ENCODE measurements at places on chromosomes 6 and 20.

DNA sequence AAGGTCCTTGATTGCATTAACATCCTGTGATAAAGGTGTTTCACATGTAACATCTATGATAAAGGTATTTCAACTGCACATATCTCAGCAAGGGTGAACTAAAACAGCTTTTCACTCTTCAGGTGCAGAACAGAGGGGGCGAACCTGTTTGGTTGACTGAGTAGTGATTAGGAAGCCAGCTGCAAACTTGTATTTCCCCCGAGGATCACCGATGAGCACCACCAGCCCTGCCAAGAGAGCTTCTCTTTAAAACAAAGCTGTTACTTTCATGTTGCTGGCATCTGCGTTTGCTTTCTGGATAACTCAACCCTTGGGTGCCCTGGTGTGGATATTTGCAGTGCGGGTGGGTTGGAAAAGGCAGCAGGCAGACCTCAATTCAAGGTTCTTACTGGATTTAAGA lies 39.6 kb downstream of the JAG1 start:
- DNase-seq, result no peak

DNA sequence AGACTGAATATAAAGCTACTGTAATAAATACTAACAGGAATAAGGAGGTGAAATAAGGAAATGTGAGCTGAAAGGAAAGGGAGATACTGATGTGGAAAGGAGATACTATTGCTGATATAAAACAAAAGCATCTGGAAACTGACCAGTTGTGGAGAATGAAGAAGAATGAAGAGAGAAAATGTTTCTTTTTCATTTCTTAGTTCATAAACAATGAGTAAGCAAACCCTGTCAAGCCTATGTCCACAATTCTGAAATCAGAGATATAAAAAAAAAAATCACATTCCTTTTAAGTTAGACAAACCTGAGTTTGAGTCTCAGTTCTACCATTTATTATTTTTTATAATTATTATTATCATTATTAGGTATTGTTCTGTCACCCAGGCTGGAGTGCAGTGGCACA lies 121.6 kb upstream of the GJE1 start:
- no peak for DNase-seq

- no peak for DNase-seq
These were observed 54.0 kb upstream of the EYA4 start for GRCh38 chr6:133187114-133187513.

DNA sequence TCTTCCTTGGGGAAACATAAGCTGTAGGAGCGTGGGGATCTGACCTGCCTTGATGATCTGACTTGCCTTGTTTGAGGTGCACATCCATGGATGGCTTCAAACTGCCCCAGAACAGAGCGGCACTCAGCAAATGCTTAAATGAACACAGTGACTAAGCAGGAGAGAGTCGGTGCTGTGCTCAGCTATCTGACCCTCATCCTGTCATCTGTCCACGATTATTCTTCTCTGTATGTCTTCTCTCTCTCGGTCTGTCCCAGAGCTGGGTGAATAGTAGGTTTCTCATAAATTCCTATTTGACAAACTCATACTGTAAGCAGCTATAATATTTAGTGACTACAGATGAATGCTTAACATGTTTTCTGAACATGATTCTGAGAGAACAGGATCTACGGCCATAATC lies 37.3 kb downstream of the TRAM2 start:
- DNase-seq, result no peak

- DNase-seq, result no peak
These were observed 27.8 kb downstream of the CASS4 start for GRCh38 chr20:56439771-56440291.

GRCh38 chr20:32478576-32478975 lies 106.6 kb downstream of the NOL4L start:
- no peak for DNase-seq

DNA sequence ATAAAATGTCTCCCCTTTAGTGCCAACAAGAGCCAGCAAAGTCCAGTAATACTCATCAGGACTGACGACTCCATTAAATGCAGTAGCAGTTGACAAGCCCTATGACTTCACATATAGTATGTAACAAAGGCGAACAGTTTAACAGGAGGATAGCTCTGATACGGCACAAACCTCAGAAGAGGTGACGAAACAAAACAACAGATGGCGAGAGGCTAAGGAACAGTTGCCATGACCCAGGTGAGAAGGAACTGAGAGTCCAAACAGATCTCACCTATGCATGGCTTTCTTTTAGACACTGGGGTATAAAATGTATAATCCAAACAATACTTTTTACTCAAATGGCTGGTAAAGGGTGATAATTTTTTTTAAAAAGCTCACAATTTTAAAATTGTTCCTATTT lies 37.1 kb downstream of the SYNE1 start:
- DNase-seq, result no peak

GRCh38 chr6:93453956-93454355 lies 34.6 kb upstream of the EPHA7 start:
- DNase-seq, result no peak

DNA sequence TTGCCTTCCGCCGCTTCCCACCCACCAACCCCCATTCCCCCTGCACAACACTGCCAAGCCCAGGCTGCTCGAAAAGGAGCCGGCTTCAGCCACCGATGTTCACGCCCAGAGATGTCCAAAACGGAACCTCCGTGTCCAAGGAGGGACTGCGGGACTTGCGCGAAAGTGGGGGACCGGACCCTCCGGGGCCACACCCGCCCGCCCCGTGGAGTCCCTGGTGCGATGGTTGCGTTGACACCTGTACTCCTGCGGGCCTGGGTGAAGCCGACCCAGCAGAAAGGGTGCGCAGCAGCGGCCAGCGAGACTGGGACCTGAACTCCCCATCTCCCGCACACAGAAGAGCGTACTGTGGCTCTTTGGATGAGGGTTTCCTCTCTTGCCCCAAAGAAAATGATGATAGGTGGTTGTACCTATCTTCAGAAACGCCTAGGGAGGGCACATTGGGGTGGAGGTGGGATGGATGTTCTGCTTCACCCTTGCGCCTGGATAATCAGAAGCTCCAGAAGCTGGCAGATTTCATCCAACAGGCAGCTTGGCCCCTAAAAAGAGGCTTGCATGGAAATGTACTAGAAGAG lies 1.9 kb upstream of the VGLL2 start:
- DNase-seq, result no peak

GRCh38 chr20:52974179-52974594 lies 2.0 kb downstream of the TSHZ2 start:
- no peak for DNase-seq

GRCh38 chr20:50487397-50487796 lies 22.8 kb upstream of the PTPN1 start:
- DNase-seq, result no peak

- DNase-seq, result no peak
These were observed 50.5 kb downstream of the PCNA start for GRCh38 chr20:5069141-5069806.

DNA sequence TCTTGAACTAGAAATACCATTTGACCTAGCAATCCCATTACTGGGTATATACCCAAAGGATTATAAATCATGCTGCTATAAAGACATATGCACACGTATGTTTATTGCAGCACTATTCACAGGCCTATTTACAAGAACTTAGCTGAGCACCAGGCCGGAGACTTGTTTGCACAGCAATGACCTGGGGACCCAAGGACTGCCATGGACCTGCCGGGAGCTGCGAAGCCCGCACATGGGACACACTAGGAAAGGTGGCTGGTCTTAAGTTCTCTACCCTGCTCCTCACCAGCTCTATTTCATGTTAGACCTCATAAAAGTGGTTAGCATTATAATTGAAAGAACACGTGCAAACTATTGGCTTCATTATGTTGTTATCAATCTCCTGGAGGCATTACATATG lies 70.4 kb upstream of the CST7 start:
- DNase-seq, result no peak

DNA sequence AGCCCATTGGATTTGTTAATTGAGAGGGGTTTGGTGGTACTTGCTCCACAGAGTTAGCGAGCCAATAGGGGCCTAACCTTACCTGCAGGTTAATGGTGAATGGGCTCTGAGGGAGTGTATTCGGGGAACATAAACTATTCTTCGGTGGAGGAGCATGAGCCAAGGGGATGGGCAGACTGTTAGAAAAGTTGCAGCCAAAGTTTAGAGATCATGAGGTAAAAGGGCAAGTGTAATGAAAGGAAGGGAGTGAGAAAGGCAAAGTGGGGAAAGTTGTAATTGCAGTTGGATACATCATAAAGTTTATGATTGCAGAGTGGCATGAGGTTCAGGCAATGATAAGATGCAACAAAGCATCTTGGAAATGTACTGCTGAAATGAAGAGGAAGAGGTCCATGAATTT lies 142.1 kb upstream of the TBX18 start:
- DNase-seq, result no peak

GRCh38 chr6:133288662-133289061 lies 47.5 kb downstream of the EYA4 start:
- no peak for DNase-seq

GRCh38 chr6:139591075-139591865 lies 216.8 kb upstream of the CITED2 start:
- DNase-seq, result no peak

GRCh38 chr6:54107470-54108090 lies 3.7 kb upstream of the MLIP start:
- no peak for DNase-seq

DNA sequence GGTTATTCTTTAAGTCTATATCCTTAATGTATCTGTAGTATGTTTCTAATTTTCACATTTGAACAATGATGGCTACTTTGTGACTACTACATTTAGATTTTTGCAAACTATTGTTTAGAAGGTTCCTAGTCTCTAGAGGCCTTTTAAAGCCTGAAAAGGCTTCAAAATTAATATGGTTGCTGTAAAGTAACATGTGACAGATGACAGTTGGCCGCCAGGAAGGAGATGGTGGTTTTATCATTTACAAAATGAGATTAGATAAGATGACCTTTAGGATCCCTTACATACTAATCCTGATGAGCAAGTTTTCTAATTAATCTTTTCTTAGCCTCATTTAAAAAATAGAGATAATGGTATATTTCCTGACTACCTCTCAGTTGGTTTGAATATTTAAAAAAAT lies 18.8 kb downstream of the SCAF8 start:
- DNase-seq, result no peak

- DNase-seq, result no peak
These were observed 197.0 kb downstream of the DLL1 start for GRCh38 chr6:170093658-170094596.

DNA sequence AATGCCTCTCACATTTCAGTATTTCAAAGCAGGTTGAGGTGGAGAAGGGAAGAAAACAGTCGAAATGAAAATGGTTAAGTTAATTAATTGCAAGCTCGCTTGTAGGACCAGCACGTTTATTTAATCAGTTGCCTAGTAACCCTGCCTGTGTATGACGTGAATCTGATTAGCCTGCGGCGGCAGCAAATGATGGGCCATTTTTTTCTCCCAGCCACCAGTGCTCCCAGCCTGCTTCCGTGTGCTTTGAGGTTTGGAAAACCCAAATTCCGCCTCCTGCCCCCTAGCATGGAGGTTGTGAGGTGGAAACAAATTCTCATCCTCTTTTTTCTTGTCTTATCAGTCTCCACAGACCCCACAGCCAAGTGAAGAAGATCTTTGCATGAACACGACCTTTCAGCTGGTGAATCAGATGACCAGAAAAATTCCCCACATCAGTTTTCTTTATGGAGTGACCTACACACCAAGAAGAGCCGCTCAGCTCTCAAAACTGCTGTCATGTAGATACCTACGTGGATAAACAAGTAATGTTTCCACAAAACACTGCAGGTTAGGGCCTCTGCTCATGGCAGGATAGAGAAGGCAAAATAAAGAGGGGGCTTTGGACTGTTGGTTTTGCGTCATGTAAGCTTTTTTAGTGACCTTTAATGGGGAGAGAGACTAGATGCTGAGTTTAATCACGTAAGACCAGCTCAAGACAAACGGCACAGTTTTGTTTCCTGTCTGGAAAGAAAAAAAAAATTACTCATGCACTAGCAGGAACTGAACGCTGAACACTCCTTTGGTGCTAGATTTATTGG lies 572.9 kb upstream of the NOX3 start:
- peak; percentile 21 for DNase-seq

DNA sequence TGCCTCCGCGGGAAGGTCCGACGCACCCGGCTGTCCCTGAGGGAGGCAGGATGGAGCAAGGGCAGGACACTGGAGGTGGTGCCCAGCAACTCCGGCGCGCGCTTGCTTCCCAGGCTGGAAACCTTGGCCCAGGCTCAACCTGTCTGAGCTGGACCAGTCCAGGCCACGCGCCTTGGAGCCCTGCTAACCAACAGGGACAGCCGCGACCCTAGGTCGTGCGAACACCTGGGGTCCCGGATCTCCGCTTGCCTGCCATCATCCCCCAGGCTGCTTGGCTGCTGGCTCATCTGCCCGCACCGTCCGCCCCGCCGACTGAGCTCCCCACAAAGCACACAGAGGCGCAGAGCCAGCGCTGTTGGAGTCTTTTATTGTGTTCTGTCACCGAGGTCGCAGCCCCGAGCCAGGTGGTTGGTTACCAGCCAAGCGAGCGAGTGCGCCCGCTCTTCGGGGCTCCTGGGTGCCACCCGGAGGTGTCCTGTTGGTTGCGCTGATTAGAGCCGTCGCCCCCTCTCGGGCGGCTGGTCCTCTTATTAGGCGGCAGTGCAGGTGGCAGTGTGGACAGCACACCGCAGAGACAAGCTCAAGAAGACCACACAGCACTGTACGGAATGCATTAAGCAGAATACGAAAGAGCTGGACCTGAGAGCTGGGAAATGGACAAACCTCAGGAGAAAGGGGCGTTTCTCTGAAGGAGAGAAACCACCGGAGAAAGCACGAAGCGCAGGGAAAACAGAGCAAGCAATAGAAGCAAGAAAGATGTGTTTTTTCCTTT lies 3.8 kb downstream of the COL12A1 start:
- peak; percentile 53 for DNase-seq

GRCh38 chr6:95231416-95231815 lies 345.9 kb upstream of the MANEA start:
- no peak for DNase-seq

DNA sequence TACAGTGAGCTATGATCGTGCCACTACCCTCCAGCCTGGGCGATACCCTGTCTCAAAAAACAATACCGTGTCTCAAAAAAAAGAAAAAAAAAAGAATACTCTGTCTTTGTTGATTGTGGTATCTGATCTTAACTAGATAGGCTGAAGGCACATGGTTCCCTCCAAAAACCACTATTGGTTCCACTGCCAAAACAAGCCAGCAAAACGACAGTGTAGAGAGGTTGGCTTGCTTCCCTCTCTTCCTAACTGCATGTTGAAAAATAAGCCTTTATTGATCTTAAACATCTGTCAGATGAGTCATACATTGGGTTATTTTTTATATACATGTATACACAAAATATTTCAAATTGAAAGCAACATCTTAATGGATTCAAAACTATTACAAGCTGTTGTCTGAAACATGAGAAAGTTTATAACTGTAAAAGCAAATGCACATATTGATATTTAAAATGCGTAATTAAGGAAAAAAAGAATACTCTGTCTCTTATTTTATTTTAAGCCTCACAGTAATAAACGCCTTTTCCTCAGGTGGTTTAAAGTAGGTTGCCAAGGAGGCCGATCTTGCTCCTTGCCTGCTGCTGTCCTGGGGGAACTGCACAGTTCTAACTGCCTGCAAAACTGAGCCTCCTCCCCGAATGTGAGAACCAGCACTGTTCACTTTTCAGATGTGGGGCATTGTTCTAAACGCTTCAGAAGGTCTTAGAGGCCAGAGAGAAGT lies 7.0 kb upstream of the NINL start:
- no peak for DNase-seq
